ENCODE measurements at places on chromosomes 7 and 10.

DNA sequence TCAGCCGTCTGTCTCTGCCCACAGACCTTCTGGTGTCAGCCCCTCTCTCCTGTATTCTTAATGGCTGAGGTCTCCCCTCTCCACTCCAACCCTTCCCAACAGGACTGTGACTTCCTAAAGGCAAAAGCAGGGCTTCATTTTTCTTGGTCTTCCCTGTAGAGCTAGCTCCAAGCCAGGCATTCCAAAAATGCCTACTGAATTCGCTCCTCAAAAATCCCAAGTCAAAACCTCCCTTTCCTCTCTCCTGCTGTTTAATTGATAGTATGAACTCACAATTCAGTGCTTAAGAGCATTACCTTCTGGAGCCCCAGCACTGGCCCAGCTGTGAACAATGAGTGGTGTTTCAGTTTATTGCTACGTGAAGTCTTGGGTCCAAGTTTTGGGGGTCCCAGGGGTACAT lies 628.4 kb downstream of the PARD3 start:
- no peak for DNase-seq

DNA sequence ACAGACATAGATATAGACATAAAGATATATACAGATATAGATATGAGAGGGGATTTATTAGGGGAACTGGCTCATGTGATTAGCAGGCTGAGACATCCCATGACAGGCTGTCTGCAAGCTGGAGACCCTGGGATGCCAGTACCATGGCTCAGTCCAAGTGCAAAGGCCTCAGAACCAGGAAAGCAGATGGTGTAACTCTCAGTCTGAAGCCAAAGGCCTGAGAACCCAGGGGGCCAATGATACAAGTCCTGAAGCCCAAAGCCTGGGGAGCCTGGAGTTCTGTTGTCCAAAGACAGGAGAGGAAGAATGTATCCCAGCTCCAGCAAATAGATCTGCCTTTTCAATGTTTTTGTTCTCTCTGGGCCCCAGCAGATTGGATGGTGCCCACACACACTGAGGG lies 5.5 kb downstream of the NCOA4 start:
- no peak for DNase-seq

DNA sequence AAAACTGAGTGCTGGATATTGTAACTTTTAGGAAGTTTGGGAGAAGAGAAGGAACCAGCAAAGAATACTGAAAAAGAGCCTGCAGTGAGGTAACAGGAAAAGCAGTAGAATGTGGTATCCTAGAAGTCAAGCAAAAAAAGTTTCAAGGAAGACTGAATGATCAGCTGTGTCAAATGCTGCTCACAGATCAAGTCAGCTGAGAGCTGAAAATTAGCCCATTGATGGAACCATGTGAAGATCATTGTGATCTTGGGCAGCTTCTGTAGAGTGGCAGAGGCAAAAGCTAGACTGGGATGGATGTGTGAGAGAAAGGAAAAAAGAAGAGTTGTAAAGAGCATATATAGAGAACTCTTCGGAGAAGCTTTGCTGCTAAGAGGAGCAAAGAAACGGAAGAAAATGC lies 315.4 kb upstream of the BMPER start:
- DNase-seq = no peak

DNA sequence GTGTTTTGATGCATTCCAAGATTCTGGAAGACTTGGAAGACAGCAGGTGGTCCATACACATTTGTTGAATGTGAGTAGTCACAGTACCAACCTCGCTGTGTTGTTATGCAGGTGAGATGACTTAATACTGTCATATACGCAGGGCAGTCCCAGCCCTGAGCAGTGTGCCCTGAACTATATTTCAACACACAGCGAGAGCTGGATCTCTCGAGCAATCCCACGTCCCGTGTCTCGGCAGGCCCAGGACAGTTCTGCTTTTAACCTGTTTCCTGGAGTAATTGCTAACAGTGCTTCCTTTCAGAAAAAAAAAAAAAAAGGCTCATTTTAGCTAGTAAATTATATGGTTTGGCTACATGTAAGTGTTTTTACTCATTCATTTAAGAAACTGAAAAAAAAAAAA lies 179.7 kb downstream of the PRKCQ start:
- DNase-seq = no peak

- no peak for DNase-seq
Observed at GRCh38 chr7:44387389-44387788, 62.0 kb upstream of the CAMK2B start.

DNA sequence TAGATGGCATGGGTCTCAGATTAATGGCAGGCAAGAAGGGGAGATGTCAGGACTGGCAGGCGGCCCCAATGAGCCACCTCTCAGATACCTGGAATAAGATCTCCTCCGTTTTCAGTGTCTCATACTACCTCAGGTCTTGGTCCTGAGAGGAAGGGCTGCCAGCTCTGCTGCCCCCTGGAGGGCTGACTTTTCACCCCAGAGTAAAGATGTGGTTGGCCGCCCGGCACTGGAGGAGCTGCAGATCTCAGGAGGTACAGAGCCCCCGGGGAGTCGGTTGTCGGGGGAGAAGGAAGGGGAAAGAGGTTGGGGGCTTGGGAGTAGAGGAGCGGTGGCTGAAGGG lies 642 bp upstream of the COL13A1 start:
- no peak for DNase-seq

DNA sequence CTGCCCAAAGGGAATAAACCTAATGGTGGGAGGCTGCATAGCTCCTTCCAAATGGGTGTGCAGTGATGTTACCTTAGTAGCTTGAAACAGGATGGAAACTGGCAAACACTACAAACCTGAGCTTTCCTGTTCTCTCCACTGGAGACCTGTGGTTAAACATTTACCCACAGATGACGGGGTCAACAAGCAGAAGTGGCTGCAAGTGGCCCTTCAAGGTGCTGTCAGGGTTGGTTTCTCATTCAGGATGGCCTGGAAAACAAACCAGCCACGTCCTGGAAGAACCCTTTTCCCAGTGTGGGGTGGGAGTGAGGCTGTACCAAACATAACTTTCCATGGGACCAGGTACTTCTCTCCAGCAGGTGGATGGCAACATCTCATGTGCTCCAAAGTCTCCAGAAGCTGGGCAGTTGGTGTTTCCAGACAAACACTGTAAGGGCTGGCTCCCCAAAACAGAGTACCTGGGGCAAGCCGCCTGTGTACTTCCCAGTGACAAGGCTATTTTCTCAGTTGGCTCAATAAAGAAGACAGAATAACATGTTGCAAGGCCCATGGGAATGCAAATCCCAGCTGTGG lies 67.5 kb downstream of the DNAJB9 start:
- no peak for DNase-seq

DNA sequence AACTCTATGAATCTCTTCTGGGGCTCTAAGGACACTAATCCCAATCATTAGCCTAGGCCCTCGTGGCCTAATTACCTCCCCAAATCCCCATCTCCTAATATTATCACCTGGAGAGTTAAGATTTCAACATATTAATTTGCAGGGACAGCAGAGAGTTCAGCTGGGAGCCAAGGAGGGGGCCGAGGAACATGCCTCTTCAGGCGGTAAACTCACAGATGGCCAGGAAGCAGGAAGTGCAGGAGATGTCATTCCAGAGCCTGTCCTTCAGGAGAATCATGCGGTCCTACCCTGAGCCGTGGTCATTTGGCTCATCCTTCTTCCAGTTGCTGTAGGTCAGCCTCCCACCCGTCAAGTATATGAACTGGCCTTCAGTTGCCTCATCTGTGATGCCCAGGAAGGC lies 21.9 kb upstream of the SFTPA2 start:
- DNase-seq = no peak

DNA sequence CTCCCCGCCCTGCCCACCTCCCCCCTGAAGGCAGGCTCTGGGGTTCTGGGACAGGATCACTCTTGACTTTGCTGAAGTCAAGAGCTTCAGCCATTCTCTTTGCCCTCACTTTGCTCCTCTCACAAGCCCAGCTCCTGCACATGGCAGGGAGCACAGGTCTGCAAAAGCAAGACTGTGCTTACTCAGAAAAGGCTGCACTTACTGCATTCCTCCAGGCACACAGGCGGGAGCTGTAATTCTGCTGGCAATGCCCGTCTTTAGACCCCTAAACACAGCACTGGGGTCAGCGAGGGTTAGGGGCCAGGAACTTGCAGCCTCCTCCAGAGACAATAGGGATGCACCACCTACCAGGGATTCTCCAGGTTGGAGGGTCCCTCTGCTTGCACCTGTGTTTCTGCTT lies 523.7 kb downstream of the TCERG1L start:
- no peak for DNase-seq

- DNase-seq = no peak
Observed at GRCh38 chr10:22623633-22624253, 90.6 kb downstream of the PIP4K2A start.

- DNase-seq = no peak
Observed at GRCh38 chr10:32408690-32409089, 37.2 kb upstream of the CCDC7 start.

DNA sequence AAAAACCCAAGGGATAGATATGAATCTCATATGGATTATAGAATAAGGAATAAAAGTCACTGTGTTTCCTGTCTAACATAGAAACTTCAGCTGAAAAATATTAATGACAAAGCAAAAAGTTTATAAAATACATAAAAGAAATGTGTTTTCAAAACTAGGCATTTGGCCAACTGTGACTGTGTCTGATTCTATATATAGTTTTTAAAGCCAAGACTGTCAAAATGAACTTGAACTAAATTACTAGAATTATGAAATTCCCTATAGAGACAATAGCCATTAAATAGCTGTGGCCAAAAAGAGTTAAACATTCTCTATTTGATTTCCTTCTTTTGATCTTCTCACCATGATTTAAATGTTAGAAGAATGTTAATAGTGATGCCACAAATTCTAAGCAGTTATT lies 311.2 kb upstream of the SEMA3D start:
- no peak for DNase-seq

- DNase-seq = no peak
Observed at GRCh38 chr10:11246752-11247467, 229.2 kb downstream of the CELF2 start.

- no peak for DNase-seq
Observed at GRCh38 chr10:117345143-117345542, 30.1 kb downstream of the PDZD8 start.

DNA sequence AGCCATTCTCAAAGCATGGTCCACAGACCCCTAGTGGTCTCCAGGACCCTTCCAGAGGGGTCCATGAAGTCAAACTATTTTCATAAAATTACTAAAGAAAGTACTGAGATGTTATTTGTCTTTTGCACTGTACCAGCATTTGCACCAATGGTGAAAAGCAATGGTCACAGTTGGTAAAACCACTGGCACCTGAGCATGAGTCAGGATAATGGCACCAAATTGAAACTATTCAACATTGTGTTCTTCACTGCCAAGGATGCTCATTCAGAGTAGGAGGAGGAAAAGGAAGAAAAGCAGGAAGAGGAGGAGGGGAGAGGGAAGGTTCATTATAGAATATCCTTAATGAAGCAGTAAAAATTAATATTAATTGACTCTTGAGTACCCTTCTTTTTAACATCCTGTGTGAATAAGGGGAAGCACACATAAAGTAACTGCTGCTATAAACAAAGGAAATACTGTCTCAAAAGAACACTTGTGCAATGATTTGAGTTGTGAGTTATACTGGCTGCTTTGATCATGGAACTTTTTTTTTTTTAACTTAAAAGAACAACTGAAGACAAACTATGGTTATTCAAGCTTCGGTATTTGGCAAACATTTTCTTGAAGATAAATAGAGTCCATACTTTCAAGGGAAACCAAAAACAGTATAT lies 60.2 kb downstream of the MPP7 start:
- no peak for DNase-seq

- no peak for DNase-seq
Observed at GRCh38 chr7:33079763-33080690, 17.5 kb upstream of the NT5C3A start.

DNA sequence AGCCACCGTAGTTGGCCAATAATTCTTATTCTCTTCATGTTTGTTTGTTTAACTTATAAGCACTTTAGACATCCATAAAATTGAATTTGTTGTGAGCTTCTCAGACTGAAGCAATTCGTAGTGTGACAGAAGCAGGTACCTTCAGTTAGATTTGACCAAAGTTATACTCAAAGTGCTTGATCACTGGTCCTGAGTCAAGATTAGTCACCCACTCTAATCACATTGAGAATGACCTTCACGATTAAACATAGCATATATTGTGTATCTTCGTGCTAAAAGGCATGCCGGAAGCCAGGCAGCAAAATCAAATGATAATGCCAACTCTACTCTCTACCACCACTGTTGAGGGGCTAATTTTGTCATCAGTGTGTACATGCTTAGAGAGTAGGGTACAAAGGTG lies 763.7 kb upstream of the MBL2 start:
- DNase-seq = no peak

GRCh38 chr7:48089046-48090003 lies at the start of gene UPP1:
Gene UPP1 (plus strand): TSS chr7:48089265. CDS start chr7:48094784, 5,519 bp downstream.
- DNase-seq = no peak

- DNase-seq = no peak
Observed at GRCh38 chr7:4939971-4940728, 18.8 kb downstream of the MMD2 start.

- DNase-seq = no peak
Observed at GRCh38 chr10:92387289-92387940, 96.4 kb downstream of the MARCHF5 start.

All from bone marrow (tissue), 2 donors.